ENCODE measurements at places on chromosomes 2 and 18.

GRCh38 chr2:195094330-195094729, 562.7 kb upstream of the SLC39A10 start:
- no peak for DNase-seq

GRCh38 chr2:989781-990467, 39.3 kb downstream of the SNTG2 start:
- DNase-seq = no peak

- no peak for DNase-seq
These were observed 46.4 kb upstream of the CYP1B1 start for GRCh38 chr2:38122344-38122743.

- no peak for DNase-seq
These were observed 9.6 kb downstream of the DCDC2C start for GRCh38 chr2:3712831-3713503.

DNA sequence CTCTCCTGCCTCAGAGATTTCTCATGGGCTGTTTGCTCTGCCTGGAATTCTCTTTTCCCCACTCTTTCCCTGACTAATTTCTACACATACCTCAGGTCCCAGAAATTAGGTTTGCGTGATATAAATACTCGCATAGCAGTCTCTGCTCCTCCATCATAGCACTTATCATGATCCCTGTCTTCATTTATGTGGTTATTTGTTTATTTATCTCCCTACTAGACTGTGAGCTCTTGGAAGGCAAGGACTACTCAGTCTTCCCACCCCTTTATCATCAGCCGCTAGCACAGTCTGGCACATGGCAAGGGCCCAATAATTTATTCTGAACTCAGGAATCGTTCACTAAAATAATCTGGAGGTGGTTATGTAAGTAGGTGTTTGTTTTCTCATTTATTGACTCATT, 79.3 kb downstream of the ADCYAP1 start:
- DNase-seq = no peak

DNA sequence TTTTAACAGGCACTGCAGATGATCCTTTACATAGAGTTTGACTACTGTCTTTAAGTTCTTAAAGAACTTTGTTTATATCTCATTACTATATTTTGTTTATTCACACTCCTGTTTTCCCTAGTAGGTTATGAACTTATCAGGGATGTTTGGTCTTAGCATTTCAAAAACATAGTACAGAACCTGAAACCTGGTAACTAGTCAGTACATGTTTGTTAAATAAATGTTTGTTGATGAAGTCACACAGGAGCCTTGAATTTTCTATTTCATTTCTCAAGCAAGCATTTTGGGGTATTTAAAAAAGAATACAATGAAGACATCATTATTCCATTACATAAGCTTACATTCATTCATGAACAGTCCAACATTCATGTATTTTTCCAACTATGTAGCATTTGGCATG, 280.3 kb upstream of the ZSWIM2 start:
- no peak for DNase-seq

DNA sequence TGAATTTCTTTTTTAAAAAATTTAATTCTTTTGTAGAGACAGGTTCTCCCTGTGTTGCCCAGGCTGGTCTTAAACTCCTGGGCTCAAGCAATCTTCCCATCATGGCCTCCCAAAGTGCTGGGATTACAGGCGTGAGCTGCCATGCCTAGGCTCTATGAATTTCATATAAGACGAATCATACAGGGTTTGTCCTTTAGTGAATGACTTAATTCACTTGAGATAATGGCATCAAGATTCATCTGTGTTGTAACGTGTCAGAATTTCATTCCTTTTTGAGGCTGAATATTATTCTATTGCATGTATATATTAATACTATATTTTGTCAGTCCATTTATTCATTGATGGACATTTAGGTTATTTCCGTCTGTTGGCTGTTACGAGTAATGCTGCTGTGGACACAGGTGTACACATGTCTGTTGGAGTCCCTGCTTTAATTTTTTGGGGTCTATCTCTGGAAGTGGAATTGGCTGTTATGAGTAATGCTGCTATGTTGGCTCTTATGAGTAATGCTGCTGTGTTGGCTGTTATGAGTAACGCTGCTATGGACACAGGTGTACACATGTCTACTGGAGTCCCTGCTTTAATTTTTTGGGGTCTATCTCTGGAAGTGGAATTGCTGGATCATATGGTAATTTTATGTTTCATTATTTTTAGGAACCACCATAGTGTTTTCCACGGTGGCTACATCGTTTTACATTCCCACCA, 210.6 kb downstream of the CAMKMT start:
- DNase-seq = no peak

- peak; percentile 32 for DNase-seq
These were observed 378 bp downstream of the WDPCP start for GRCh38 chr2:63587814-63588384.

DNA sequence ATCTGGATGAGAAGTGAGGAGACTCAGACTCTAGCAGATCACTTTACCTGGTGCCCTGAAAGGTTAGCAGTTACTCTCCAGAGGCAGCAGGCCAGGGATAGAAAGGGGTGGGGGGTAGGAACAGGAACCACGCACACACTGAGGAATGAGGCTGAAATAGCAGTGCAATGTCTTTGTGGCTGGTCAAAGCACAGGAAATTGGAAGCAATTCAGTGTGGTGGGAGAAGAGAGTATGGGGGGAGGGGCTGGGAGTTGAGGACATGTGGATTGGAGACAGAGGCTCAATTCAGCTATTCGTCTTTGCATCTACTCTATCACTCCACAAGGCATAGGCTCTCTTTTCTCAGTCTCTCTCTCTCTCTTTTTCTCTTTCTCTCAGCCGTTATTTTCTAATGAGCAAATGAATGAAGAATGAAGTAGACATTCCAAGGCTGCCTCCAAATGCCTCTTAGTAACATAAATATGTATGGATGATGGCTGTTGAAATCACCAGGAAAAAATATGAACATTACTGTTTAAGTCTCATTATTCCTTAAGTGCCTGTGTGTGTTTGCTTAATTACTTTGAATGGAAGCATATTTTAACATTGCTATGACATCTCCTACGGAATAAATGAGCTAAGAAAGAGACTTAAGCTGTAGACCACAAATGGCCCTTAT, 979.4 kb downstream of the TSN start:
- DNase-seq = no peak

GRCh38 chr18:44793194-44793593, 112.5 kb downstream of the SETBP1 start:
- no peak for DNase-seq

DNA sequence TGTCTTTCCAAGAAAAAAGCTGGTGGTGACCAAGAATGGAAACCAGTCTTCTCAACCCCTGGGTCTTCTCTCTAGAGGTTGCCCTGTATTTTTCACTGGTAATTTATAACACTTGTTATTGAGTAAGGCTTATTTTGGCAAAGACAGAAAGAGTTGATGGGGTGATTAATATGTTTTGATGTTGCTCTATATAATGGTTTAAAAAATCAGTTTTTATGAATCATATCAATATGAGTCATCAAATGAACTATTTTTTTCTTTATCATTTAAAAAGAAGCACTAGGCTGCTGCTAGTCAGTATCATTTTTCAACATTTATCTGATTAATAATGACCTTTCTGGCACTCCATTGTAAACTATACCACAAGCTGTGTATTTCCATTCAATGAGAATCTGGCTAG, 1142.2 kb downstream of the LRP1B start:
- no peak for DNase-seq

DNA sequence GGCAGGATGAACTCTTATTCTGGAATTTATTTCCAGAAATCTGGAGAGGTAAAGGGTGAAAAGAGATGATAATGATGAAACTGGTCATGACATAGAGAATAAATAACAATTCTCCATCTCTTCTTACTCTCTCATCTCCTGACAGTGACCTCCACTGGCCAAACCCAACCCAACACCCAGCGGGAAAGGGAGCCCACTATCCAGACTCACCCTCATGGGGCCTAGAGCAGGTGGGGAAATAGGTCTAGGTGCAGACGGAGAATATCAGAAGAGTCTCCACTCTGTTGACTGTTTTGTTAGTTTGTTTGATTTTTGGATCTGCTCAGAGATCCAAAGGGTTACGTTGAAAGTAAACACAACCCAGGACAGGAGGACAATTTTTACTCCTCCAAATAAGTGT, 263.2 kb upstream of the PARD3B start:
- no peak for DNase-seq

GRCh38 chr2:85215448-85216401, 82.5 kb downstream of the TCF7L1 start:
- no peak for DNase-seq

- no peak for DNase-seq
These were observed 37.0 kb downstream of the CTIF start for GRCh38 chr18:48575658-48576456.

GRCh38 chr2:189624648-189625355, 36.5 kb upstream of the ASNSD1 start:
- DNase-seq = no peak

GRCh38 chr18:25058521-25058920, 293.4 kb downstream of the ZNF521 start:
- DNase-seq = no peak

- DNase-seq = no peak
These were observed 359.3 kb downstream of the KIAA1328 start for GRCh38 chr18:37188016-37188791.

DNA sequence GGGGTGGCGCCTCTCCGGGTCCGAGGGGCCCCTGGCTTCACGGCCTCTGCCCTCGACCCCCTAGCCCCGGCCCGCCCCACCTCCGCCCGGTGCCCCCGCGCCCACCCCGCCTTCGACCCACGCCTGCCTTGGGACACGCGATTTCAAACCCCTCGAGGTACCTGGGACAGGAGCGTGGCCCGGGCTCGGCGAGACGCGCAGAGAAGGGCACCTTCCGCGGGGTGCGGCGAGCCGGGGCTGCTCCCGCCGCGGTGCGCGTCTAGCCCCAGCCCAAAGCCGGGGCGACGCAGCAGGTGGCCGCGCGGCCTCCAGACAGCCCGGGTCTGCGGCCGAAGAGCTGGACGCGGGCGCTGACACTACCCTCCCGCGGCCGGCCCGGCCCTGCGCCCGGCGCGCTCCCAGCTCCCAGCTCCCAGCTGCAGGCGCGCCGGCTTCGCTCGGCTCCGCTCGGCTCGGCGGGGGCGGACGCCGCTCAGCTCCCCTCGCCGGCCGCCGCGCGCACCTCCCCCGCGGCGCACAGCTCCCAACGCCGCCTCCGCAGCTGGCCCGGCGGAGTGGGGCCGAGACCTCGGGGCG, at the start of gene CRACDL:
TSS of gene CRACDL (minus strand) at position 449 of the 576 bp plus-strand sequence. CDS start 89,425 bp downstream, outside the sequence.
- peak; percentile 49 for DNase-seq

GRCh38 chr2:156437931-156438410, 1.8 kb downstream of the GPD2 start:
- no peak for DNase-seq

DNA sequence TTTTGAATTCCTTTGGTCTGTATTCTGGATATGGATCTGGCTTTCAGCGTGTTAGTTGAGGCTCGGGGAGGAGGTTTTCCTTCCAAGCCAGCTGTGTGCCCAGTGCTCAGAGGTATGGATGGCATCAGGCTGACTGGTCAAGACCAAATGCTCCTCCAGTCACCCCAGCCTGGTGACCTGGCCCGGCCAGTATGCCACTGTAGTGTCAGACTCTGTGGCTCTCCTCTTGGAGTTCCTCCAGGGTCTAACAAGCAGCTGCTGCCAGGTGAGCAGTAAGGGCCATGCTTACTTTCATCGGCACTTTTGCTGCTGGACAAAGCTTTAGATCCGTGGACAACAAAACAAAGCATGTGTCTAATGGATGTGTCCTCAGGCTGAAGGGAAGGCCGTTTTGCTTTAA, 44.1 kb downstream of the CABLES1 start:
- DNase-seq = no peak

GRCh38 chr18:62102221-62102620, 84.6 kb downstream of the PIGN start:
- DNase-seq = no peak

- no peak for DNase-seq
These were observed 90.7 kb upstream of the KLHL29 start for GRCh38 chr2:23294238-23294637.

- DNase-seq = peak; percentile 88
These were observed 74.1 kb upstream of the GLI2 start for GRCh38 chr2:120661551-120661950.

GRCh38 chr18:31565345-31565744, 26.3 kb upstream of the TTR start:
- no peak for DNase-seq

DNA sequence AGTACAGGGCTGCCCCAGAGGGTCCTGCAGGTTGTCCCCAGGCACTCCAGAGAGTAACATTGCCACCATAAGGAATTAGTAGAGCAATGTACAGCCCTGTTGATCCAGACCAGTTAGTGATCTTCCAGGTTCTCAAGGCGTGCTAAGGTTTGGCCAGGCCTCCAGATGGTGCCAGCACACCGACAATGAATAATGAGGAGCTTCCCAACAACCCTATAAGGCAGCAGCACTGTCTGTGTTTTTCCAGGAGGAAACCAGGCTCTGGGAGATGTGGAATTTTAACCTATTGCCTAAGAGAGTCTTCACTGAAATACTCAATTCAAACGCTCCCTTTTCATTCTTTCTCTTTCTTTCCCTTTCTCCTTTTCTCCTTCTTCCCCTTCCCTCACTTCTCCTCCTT, 122.1 kb downstream of the MGAT5 start:
- peak; percentile 18 for DNase-seq

DNA sequence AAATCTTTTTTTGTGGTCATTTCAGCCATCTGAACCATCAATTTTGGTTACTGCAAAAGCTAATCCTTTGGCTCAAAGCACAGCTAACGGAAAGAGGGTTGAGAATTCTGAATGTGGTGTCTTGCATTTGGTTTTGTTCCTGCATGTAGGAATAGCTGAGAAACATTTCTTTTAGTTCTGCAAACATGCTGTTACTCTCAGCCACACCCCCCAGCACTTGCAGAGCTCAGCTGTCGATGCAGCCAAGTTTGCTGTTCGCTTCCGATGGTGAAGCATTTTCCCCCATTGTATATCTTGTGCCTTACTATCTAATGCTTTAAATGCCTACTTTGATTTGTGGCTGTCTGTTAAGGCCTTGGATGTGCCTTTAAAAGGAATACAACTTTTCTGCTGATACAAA, 294.9 kb upstream of the FANCL start:
- DNase-seq = no peak

GRCh38 chr18:59454909-59455727, 96.1 kb upstream of the LMAN1 start:
- DNase-seq = no peak

DNA sequence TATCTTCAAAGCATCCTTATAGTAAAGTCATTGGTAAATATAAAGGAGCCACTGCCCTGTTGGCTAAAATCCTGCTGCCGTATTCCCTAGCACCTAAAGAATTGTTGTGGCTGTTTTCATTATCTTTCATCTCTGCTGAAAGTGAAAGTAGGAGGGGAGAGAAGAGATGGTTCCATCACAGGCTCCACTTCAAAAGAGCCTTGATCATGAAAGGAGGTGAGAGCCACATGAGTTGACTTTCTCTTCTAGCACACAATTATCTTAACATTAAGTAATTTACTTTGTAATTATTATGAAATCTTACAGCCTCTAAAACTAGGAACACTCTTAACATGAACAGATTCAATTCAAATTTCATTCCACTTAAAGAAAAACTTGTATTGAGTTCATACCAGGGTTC, 1050.9 kb upstream of the LRRTM1 start:
- no peak for DNase-seq

- no peak for DNase-seq
These were observed 178.4 kb upstream of the FN1 start for GRCh38 chr2:215614296-215614695.
